GM19239 (cell line): ENCODE measurements at places on chromosomes 4 and X.
A peak's percentile ranks its signal among the peaks of the same experiment; 100 is the strongest.

DNA sequence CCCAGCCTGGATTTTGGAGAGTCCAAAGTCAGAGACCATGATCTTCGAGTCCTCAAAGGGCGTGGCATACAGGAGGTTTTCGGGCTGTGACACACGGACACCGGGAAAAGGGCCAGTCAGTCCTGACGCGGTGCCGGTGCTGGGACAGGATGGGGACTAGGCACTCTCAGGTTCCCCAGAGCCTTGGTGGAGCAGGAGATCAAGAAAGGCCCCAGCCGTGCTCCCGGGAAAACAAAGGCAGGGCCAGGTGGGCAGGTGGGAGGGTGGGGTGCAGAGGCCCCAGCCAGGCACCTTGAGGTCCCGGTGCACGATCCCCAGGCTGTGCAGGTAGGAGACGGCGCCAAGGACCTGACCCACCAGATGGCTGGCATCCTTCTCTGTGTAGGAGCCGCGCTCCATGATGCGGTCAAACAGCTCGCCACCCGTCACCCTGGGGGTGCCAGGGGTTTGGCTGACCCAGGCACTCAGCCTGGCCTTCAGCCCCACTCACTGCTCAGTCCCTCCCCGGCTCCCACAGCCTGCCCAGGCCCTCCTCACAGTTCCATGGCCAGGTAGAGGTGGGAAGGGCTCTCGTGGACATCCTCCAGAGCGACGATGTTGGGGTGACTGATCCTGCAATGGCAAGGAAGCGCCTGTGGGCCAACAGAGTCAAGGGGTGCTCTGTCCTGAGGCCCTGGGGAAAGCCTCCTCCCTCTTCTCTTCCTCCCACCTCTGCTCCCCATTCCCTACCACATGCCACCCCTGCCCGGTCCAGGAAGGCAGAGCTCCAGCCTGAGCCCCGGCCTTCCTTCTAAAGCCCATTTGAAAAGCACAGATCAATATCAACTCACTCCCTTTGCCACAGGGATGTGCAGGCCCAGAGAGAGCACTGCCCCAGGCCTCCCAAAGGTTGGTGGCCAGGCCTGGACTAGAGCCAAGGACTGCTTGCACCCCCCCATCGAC, 1.8 kb downstream of the PNCK start:
- DNase-seq, result no peak

DNA sequence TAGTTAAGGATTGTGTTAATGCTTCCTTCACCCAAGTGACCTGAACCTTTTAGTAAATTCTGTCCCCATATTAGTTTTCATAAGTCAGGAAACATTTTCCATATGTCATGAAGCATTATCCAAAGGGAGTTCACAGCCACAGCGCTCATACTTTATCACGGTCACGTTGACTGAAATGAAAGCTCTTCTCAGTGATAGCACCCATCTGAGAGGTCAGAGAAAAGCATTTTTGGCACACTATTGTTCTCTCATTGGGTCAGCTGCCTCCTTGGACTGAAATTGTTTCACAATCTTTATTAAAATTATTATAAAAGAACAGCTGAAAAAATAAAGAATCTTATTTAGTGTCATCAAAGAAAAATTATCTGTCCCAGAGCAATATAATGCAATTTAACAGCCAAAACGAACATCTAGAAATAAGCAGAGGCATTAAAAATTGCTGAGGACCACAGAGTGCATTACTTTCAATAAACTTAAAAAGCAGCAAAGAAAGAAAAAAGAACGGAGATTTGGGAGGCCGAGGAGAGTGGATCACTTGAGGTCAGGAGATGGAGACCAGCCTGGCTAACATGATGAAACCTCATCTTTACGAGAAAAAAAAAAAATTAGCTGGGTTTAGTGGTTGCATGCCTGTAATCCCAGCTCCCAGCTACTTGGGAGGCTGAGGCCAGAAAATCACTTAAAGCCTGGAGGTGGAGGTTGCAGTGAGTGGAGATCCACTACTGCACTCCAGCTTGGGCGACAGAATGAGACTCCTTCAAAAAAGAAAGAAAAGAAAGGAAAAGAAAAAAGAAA, 680.8 kb upstream of the FAM241A start:
- DNase-seq, result no peak

GRCh38 chrX:112784692-112785091, 55.9 kb downstream of the AMOT start:
- DNase-seq, result no peak

GRCh38 chrX:75648803-75649588, 126.2 kb upstream of the ZDHHC15 start:
- no peak for DNase-seq

DNA sequence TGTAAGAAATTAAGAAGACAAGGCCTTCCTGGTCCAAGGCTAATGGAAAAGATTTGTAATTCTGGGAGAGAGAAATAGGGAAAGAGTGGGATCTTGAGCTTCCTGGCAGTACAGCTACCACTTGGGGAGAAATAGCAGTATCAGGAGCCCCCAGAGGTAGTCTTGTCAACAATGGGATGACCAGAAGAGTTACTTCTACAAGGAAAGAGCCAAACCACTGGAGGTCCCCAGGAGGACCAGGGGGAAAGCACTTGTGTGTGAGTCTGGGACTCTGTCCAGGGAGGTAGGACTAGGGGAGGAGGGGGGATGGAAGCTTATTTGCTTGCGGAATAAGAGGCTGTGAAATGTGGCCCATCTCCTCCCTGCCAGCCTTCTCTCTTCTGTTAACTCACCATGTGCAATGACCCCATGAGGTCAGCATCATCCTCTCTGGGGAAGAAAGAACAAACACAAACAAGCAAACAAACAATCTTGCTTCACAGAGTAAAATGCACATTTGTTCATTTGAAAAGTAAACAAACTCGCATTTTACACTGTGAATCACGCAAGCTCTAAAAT, 160.1 kb downstream of the STK32B start:
- DNase-seq, result no peak

GRCh38 chr4:19130866-19131265, 1109.3 kb upstream of the LCORL start:
- no peak for DNase-seq

- no peak for DNase-seq
These were observed 80.1 kb downstream of the HDAC8 start for GRCh38 chrX:72492499-72492898.

DNA sequence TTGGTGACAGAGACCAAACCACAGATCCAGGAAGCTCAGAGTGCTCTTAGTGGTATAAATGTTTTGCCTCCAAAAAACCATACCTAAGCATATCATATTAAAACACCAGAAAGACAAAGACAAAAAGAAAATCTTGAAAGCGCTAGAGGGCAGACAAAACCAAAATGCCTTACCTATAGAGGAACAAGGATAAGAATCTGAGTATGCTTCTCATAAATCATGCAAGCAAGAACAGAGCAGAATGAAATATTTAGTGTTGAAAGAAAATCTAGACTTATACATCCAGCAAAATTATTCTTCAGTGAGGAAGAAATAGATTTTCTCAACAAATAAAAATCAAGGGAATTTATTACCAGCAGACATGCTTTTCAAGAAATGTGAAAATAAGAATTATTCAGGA, 941.0 kb upstream of the INTU start:
- DNase-seq, result no peak

- DNase-seq, result no peak
These were observed 443.1 kb upstream of the FMR1 start for GRCh38 chrX:147468600-147468999.

DNA sequence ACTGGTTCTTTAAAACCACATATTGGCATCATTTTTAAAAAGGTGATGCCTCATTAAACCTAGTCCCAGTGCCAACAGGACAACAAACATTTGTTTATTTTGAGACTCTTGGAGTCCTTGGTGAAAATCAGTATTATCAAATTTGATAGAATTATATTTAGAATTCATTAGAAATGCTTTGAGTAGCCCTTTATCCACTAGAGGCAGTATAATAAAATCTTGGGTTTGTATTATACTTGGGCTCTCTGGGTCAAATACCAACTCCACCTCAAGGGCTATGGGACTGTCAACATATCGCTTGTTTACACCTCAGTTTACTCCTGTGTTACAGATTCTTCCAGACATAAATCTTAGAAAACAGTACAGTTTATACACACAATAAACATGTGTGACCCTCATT, 335.7 kb upstream of the FSTL5 start:
- DNase-seq, result no peak

- DNase-seq, result no peak
These were observed 345.3 kb downstream of the SPRY1 start for GRCh38 chr4:123741906-123742305.

GRCh38 chrX:120426599-120426998, 42.5 kb downstream of the LAMP2 start:
- DNase-seq, result no peak

DNA sequence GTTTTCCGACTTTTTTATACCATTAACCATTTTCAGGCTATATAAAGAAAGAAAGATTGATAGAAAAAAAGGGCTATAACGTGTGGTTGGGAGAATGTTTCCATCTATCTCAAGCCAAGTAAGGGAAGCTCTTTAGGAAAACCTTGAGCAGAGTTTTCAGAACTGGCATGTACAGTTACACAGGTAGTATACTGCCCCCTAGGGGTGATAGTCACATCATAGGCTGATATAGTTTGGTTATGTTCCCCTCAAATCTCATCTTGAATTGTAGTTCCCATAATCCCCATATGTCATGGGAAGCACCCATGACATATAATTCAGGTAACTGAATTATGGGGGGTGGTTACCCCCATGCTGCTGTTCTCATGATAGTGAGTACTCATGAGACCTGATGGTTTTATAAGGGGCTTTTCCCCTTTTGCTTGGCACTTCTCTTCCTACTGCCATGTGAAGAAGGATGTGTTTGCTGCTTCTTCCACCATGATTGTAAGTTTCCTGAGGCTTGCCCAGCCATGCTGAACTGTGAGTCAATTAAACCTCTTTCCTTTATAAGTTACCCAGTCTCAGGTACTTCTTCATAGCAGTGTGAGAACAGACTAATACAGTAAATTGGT, 186.8 kb downstream of the TMA16 start:
- peak; percentile 20 for DNase-seq

DNA sequence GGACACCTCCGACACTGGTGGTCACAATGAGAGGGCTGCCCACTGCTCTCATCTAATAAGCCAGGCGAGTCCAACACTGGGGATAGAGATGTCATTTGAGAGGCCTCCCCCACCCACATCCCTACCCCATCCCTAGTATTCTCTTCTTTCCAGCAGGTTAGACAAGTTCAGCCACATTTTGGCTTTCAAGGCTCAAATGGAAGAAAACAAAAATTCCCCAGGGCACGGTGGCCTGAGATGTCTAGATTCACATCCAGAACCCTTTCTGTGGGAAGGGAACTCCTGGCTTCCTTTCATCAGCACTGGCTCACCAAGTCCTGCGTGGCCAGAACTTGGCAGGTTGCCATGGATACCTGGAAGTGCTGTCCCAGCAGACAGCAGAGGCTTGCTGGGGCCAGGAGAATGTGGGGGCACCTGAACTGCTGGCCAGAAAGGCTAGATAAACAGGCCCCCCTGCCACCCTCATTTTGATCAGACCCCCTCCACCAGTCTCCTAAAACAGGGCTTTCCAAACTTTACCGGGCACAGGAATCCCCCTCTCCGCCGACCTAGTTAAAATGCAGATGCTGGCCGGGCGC, 1.3 kb upstream of the NYX start:
- DNase-seq, result no peak

DNA sequence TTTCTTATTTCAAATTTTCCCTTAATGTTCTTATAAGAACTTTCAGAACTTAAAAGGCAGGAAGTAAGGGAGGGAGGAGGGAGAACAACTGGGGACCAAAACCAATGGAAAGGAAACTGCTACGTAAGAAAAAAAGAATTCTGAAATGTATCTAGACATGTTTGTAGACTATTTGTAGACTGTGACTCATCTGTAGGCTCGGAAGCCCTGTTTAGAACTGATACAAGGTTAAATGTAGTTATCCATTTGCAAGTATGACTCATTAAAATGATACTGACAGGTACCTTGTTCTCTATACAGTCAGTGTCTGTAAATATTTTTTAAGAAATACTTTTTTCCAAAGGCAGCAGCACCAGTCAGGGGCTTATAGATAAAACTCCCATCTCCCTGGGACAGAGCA, 202.0 kb downstream of the DHX15 start:
- DNase-seq, result peak; percentile 2

- DNase-seq, result no peak
These were observed 83.9 kb upstream of the MAP3K15 start for GRCh38 chrX:19599253-19599652.

- DNase-seq, result no peak
These were observed 57.1 kb upstream of the CYSLTR1 start for GRCh38 chrX:78384486-78384885.

- no peak for DNase-seq
These were observed 18.7 kb downstream of the RASGEF1B start for GRCh38 chr4:81453024-81453423.

DNA sequence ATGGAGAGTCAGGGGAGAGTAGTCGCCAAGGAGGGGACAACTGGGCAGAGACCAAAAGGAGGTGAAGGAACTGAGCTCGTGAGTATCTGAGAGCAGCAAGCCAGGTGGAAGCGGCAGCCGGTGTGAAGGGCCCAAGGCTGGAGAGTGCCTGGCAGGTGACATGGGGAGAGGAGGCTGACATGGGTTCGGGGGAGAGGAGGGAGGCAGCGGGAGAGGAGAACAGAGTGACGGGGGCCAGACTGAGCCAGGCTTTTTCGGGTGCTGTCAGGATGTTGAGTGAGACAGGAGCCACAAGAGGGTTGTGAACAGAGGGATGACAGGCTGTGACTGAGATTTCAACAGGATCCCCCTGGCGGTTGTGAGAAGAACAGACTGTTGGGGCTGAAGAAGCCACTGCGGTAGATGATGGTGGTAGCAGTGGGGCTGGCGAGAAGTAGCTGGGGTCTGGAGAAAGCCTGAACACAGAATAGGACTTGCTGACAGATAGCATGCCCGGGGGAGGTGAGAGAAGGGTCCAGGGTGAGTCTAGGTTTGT, 5.7 kb downstream of the ELK1 start:
- no peak for DNase-seq

GRCh38 chr4:63566658-63567057, 842.6 kb downstream of the TECRL start:
- DNase-seq, result no peak

DNA sequence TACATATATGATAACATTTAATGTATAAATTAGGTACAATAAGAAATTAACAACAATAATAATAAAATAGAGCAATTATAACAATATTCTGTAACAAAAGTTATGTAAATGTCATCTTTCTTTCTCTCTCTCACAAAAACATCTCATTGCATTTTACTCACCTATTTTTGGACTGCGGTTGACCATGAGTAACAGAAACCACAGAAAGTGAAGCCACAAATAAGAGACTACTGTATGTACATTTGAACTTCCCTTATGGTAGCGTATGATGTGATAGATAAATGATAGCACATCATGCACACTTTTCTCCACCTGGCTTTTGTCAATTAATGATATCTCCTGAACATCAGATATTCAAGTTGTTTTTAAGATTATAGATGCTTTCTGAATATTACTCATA, 80.5 kb downstream of the HNRNPD start:
- DNase-seq, result no peak

- no peak for DNase-seq
These were observed 29.4 kb downstream of the WDR13 start for GRCh38 chrX:48626401-48627298.

- no peak for DNase-seq
These were observed 9.6 kb upstream of the TMSB4X start for GRCh38 chrX:12965131-12965940.
